ENCODE measurements at places on chromosomes 2 and 18.

DNA sequence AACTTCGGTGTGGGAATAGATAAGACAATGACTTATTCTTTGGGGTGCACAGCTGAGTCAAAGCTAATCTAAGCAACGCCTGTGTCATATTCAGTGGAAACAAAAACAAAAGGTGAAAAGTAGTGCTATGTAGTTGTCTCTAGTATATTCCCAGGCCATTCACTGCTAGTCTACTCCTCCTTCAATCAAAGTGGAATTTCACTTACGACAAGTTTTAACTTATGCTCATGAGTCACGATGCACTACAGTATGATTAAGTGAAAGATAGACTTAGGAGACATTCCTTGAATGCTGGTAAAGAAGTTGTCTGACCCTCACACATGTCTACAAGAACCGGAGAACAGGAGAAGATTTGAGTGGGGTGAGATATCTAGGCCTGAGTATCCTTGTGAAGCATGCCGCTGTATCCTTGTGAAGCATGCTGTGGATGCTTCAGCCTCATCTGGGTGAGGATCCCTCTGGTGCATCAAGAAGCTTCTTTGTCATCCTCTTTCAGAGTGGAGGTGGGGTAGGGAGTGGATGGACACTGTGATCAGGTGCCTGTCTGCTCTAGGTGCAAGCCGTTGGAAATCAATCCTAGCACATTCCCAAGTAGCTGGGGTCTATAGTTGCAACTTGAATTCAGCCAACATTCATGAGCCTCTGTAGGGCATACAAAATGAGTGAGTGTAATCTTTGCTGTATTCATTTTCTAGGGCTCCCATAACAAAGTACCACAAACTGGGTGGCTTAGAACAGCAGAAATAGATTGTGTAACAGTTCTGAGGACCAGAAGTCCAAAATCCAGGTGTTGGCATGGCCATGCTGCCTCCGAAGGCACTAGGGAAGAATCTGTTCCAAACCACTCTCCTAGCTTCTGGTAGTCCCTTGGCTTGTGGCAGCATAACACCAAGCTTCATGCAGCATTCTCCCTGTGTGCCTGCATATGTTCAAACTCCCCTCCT is 173.5 kb upstream of the FN1 start:
- DNase-seq = no peak

- no peak for DNase-seq
Measured at GRCh38 chr2:1714291-1715064, 29.8 kb downstream of the PXDN start.

DNA sequence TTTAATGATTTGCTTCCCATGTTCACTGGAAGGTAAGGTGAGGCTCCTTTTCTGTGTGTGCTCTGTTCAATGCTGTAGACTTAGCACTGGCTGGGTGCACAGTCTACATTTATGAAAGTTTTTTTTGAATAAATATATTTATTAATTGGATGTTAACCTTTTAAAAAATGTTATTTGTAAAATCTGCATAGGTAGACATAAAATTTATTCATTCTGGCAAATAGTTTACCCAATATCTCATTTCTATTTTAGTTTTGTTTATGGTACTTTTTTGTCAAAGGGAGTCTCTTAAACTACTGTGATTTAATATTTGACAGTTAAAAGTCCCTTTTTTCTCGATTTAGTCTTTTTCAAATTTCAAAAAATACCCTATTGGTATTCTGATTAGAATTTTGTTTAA is 19.9 kb downstream of the CDKL4 start:
- no peak for DNase-seq

GRCh38 chr2:166171216-166171615 is 43.4 kb upstream of the SCN1A start:
- DNase-seq = no peak

GRCh38 chr2:173989884-173990215 is 24.7 kb upstream of the SP3 start:
- DNase-seq = no peak

DNA sequence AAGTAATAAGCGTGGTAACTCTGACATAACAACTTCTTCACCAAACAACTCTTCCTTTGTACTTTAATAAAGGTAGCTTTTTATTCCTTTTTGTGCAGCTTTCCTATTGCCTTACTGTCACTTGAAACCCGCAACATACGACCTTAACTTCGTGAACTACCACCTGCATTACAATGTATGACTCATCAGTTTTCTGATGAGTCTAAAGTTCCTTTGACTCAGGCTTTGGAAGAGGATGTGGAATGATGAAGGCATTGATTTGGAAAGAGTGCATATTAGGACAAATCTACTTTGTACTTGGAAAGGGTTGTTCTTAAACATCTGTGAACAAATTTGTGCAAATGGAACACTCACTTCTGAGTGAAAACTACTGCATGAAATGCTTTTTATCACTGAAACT is 1012.1 kb downstream of the TMEM182 start:
- DNase-seq = no peak

GRCh38 chr18:79203017-79203605 is 133.9 kb downstream of the ATP9B start:
- no peak for DNase-seq

- peak; percentile 57 for DNase-seq
Measured at GRCh38 chr2:45962177-45962921, 310.9 kb downstream of the PRKCE start.

DNA sequence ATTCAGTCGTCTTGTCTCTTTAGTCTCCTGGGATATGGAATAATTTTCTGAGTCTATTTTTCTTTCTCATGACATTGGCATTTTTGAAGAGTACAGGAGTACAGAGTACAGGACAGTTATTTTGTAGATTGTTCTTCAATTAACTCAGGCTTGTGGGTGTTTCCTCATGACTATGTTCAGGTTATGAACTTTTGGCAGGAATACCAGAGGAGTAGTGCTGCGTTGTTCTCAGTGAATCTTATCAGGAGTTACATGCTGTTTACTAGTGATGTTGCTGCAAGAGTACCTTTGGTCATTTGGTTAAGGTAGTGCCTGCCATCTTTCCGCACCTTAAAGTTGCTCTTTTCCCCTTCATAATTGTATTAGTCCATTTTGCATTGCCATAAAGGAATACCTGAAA is 41.3 kb upstream of the AGFG1 start:
- no peak for DNase-seq

DNA sequence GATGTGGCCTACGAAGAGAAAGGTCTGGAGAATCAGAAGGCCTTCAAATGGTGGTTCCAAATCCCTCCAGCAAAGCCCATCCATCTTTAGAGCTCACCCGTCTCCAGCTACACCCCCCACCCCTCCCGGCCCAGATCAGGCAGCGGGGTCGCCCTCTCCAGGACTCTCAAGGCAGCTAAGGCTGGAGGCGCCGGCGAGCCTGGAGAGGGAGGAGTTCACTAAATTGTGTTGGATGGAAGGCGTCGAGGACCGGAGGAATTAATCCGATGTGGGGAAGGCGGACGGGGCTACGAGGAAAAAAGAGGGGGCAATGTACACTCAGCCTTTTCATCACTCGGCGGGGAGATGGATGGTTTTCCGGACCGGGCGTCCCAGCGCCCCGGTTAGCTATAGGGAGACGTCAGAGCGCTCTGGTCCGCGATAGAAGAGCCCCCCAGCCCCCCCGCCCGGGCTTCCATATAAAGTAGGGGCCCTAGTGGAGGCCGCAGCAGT is at the start of gene GRP:
TSS of gene GRP (plus strand) at position 487 of the 492 bp plus-strand sequence. CDS start 108 bp downstream, outside the sequence.
- DNase-seq = no peak

DNA sequence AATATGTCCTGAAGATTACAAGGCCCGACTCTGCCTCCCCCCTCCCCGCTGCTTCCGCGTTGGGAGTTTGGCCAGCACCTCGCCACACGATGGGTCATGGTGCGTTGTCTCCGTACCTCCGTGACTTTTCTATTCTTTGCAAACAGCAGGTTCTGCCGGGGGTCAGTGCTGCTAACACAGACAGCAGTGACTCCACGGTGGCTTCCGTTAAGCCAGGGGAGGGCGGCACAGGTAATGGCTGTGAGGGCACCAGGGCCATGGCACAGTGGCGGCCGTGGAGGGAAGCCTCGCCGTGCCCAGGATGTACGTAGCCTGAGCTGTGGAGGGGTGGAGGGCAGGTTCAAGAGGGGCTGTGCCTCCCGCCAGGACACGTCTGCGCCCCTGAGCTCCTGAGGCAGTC is 115.5 kb downstream of the NFATC1 start:
- no peak for DNase-seq

DNA sequence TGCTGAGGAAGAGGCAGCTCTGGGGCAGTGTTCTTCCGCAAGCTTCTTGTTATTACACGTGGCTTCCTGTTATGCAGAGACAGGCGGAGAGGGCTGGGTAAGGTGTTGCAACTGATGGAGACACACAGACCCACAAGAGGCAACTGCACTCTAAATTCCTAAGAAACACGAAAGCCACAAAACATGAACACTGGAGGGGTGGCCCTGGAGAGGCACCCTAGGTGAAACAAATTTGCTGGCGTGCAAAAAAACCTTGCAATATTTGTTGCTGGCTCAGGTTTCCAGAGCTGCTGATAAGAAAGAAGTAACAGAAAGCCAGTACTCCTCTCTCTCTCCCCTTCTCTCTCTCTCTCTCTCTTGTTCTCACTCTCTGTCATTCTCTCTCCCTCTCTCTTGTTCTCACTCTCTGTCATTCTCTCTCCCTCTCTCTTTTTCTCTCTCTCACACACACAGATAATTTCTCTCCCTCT is 31.8 kb downstream of the ARHGAP25 start:
- no peak for DNase-seq

- no peak for DNase-seq
Measured at GRCh38 chr2:176284461-176285049, 15.3 kb downstream of the MTX2 start.

- DNase-seq = no peak
Measured at GRCh38 chr2:43000242-43001054, 208.1 kb upstream of the HAAO start.

DNA sequence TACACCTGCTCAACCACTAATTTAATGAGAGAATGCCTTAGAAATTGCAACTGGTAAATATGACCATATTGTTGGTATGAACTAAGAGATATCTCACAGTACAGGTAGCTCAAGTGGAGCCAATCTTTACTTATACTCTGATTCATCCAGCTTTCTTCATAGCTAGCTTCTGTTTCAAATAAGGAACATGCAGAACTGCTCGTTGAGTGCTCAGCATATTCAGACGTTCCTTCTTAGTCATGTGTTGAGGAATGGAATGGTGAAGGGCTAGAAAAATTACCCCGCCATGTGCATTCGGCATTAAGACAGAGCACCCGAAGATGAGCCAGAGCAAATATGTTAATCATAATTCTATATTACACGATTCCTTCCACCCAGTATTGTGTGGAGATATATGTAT is 144.0 kb upstream of the VRK2 start:
- no peak for DNase-seq

GRCh38 chr2:172461591-172462372 is 34.4 kb downstream of the ITGA6 start:
- DNase-seq = no peak

DNA sequence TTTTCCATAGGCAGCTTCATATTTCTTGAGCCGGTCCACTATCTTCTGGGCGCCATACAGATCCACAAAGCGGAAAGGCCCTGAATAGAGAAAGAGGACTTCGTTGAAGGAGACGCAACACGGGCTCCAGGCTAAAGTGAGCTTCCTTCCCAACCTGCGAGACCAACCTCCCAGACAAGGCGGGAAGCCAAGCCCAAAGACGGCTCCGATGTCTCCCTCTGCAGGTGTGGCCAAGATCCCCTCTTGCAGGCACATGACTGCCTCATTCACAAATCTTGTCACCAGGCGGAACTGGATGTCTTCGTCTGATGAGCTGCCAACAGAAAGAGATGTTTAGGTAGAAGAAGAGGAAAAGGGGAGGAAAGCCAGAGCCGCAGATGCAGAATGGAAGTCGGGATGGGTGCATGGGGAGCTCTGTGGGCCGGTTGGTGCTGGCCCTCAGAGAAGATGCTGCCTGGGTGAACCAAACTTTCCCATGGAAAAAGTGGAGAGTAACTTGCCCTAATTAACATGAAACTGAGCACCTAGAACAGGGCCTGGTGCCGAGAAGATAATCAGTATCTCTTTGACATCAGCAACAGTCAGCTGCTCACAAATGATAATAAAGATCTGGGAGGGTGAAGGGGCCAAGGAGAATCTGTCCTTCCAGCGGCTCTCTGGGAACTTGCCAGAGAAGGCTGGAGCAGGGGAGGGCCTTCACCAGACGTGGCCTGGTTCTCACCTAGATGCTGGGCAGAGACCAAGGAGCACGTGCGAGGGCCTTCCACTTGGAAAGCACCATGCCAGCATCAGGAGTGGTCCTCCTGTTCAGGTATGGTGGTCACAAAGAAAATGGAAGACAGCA is 18.6 kb downstream of the GAREM2 start:
- no peak for DNase-seq

GRCh38 chr2:150888337-150888736 is 373.3 kb downstream of the RBM43 start:
- no peak for DNase-seq

GRCh38 chr2:217398101-217398500 is 538.2 kb upstream of the TNP1 start:
- no peak for DNase-seq

DNA sequence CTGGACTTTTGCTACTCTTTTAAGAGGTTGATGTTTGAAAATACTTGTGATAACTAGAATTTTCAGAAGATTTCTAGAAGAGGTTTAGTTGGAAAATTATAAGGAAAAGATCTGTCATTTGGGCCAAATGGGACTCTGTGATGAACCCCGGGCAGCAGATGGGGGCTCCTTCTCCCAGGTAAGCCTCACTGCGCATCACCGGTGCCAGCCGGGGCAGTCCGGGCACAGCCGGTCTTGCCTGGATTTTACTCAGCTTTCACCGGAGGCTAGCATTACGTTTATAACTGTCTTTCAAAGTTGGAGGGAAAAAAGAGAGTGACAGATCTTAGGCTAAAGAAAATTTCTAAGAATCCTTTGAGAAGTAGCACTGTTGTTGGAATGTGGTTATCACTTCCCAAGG is 97.4 kb upstream of the B3GNT7 start:
- DNase-seq = no peak

DNA sequence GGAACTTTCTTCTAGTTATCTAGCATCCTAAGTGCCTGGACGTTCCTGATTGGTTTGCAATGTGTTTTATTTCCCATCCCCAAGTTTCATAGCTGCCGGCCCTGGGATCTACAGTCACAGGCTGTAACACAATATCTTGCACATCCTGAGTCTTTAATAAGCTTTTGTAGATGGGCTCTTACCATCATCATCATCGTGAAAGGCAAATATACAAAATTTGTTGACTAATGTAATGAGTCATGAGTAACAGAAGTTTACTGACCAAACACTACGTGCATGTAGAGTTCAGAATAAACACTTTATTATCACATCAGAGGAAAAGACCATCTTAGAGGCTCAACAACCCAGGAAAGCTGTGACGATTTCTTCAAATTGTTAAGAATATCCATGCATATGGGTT is 8.1 kb upstream of the TYMS start:
- DNase-seq = no peak

DNA sequence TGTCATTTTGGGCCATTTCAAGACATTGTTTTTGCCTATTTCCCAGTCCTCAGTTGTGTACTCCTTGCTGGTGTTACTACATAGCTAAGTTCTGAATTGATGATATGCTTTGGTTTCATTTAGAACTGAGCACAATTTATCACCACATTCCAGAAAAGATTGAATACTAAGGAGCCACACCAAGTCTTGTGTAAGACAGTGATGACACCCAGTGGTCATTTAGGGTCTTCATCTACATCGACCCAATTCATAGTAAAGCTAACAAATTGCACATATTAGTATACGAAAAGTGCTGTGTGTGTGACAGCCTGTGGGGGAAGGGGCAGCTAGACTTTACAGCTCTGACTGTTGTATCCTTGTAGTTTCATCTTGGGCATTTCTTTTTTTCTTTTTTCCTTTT is 10.9 kb upstream of the DLX2 start:
- no peak for DNase-seq
